ENCODE measurements at places on chromosomes 5 and 9.

DNA sequence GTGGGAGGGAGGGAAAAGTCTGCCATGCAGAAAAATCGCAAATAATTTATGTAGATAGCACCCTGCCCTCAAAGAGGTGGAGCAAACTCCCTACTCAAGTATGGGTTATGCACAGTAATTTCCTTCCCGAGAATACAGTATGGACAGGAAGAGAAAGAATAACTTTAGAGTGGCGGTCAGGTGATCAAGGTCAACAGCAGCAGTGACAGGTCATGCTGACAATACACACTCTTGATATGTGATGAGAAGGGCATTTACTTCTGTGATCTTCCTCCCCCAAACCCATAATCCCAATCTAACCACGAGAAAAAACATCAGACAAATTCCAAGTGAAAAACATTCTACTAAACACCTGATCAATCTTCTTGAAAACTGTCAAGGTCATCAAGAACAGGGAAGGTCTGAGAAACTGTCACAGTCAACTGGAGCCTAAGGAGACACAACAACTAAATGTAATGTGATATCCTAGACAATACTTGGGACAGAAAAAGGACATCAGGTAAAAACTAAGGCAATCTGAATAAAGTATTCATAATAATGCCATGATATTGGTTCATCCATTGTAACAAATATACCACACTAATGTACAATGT, 11.7 kb downstream of the BICD2 start:
- no peak for DNase-seq

DNA sequence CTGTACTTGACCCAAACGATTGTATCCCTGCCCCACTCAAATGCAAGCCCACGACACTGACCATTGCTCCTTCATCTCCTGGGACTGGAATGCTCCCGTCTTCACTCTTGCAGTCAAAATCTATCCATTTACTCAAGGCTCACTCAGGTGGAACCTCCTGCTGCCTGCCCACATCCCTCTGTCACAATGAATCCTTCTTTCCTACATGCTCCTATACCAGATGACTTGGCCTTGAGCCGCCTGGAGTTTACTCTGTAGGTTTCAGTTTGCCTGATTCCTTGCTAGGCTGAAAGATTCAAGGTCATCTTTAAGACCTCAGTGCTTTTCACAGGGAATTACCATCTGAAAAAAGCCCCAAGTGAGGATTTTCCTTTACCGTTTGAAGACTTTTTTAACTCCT, 264.1 kb downstream of the GLIS3 start:
- no peak for DNase-seq

- no peak for DNase-seq
These were observed 136.7 kb upstream of the MOCS2 start for GRCh38 chr5:53246042-53246836.

DNA sequence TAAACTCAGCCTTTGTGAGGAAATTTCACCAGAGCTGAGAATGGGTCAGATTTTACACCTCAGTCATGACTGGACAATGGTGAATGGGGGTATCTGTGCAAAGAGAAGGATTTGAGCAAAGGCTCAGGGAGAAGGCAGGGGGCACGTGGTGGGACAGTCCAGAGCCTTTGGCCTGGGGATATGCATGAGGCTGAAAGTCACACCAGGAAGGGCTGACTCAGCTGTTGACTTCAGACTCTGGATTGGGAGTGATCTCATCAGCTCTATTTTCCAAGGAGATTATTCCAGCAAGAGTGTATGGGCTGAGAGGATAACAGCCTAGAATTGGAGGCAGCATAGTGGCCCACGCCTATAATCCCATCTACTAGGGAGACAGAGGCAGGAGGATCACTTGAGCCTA, 53.6 kb downstream of the SAXO1 start:
- DNase-seq, result no peak

DNA sequence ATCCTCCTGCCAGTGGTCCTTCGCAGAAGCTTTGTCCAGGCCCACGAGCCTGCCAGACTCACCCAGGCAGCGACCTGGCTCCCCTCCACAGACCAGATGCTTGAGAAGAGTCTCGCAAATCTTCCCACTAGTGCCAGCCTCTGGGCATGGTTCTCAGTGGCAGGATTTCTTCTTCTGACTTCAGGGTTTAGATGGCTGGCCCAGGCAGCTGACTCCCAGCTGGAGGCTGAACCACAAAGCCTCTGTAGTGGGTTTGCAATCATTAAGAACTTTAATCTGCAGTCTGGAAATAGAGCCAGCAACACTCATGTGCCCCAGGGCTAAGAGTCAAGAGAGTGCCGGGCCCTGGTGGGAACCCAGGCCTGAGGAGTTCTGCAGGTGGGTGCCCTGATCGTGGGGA, 90.6 kb upstream of the ICE1 start:
- DNase-seq, result no peak

DNA sequence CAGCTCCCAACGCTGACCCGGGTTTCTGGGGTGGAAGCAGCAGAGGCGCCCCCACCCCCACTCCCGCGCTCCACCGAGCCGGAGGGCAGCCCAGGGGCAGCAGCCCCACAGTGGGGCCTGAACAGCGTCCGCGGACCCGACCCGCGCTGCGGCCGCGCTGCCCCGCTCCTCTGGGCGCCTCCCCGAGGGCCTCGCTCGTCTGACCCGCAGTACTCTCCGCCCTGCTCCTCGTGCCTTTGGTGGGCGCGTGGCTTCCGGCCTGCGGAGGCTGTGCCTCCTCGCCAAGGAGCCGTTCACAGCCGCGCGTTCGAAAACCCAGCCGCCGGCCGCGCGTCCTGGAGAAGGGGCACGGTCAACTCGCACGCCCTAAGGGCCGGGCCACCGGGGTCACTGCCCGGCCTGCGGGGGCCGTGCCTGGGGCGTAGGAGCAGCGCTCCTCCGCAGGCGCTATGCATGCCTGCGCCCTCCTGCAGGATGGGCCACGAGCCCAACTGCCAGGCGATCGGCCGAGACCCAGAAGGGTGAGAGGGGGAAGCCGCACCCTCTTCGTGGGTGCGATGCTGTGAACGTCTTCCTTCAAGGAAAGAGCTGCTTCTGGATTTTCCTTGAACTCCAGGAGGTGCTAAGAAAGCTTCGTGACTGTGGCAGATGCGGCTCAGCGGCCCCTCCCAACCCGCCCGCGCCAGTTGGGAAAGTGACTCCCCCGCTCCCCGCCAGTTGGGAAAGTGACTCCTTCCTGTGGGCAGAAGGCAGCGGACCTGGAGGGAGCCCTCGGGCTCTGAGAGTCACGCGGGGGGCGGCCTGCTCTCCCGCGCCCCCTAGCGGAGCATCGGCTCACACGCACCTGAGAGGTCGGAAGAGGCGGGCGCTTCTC, 82.7 kb downstream of the HSD17B3 start:
- DNase-seq, result no peak

DNA sequence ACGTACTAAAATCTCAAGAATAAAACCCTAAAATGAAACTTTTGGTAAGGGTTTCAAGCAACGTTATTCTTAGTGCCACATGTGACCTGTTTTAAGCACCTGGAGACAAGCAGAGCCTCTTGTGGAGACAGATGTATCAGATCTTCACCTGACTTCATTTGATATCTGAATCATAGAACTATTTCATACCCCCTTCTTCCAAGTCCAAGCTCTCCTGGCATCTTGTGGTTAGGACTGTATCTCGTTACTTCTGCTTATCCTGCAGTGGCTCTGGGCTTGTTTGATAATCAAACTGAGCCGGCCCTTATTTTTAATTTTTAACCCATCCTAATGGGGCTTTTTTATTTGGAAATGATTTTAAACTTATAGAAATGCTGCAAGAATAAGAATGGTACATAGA, 11.1 kb upstream of the FSD1L start:
- no peak for DNase-seq

GRCh38 chr5:80931411-80931810, 28.8 kb upstream of the RASGRF2 start:
- DNase-seq, result no peak

GRCh38 chr5:37847978-37848425, 8.2 kb upstream of the GDNF start:
- no peak for DNase-seq

GRCh38 chr9:10052181-10052580, 560.6 kb downstream of the PTPRD start:
- DNase-seq, result no peak

Data from CD8-positive, alpha-beta T cell (primary cell).